ENCODE measurements at places on chromosomes 1 and 21.
A peak's percentile ranks its signal among the peaks of the same experiment; 100 is the strongest.

DNA sequence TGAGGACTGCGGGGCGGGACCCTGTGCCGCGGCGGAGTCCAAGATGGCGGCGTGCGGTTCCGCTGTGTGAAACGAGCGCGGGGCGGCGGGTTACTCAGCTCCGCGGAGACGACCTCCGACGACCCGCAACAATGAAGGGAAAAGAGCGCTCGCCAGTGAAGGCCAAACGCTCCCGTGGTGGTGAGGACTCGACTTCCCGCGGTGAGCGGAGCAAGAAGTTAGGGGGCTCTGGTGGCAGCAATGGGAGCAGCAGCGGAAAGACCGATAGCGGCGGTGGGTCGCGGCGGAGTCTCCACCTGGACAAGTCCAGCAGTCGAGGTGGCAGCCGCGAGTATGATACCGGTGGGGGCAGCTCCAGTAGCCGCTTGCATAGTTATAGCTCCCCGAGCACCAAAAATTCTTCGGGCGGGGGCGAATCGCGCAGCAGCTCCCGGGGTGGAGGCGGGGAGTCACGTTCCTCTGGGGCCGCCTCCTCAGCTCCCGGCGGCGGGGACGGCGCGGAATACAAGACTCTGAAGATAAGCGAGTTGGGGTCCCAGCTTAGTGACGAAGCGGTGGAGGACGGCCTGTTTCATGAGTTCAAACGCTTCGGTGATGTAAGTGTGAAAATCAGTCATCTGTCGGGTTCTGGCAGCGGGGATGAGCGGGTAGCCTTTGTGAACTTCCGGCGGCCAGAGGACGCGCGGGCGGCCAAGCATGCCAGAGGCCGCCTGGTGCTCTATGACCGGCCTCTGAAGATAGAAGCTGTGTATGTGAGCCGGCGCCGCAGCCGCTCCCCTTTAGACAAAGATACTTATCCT is 430 bp downstream of the RBM15 start:
- peaks cover 12% of the 10 kb centered on the region for H3K4me1 ChIP-seq
- DNase-seq, result peak; percentile 54
- H3K36me3 ChIP-seq, result peaks cover 38% of the 10 kb centered on the region
- H3K4me3 ChIP-seq, result peak overlapping the region; percentile 97

DNA sequence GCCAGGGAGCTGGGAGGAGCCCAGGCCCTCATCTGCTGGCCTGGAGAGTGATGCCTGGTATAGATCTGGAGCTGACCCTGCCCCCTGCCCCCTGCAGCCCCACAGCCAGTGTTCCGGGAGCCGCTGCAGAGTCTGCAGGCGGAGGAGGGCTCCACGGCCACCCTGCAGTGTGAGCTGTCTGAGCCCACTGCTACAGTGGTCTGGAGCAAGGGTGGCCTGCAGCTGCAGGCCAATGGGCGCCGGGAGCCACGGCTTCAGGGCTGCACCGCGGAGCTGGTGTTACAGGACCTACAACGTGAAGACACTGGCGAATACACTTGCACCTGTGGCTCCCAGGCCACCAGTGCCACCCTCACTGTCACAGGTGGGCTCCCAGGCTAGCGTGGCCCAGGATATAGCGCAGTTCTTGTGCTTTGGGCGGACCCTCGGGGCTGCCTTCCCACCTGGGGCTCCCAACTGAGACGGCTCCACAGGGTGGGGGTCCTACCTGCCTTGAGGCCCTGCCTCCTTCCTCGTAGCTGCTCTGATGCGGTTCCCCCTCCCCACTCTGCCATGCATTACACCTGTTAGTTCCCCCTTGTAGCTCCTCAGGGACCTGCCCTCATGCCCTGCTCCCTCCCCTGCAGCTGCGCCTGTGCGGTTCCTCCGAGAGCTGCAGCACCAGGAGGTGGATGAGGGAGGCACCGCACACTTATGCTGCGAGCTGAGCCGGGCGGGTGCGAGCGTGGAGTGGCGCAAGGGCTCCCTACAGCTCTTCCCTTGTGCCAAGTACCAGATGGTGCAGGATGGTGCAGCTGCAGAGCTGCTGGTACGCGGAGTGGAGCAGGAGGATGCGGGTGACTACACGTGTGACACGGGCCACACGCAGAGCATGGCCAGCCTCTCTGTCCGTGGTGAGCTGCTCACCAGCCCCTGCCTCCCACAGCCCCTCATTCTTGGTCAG is 98.7 kb downstream of the OBSCN start:
- H3K36me3 ChIP-seq, result no peaks in the 10 kb centered on the region
- no peak overlapping the region for H3K27ac ChIP-seq
- peak; percentile 3 for DNase-seq
- no peaks in the 10 kb centered on the region for H3K4me1 ChIP-seq
- no peak overlapping the region for H3K4me3 ChIP-seq

GRCh38 chr1:212497553-212497952 is 64.8 kb downstream of the NENF start:
- H3K4me1 ChIP-seq, result peaks cover 8% of the 10 kb centered on the region
- no peak overlapping the region for H3K4me3 ChIP-seq
- no peaks in the 10 kb centered on the region for H3K36me3 ChIP-seq
- H3K27me3 ChIP-seq, result no peaks in the 10 kb centered on the region
- DNase-seq, result no peak

GRCh38 chr1:63326473-63327380 is 4.4 kb downstream of the FOXD3 start:
- H3K36me3 ChIP-seq, result no peaks in the 10 kb centered on the region
- no peak overlapping the region for H3K4me3 ChIP-seq
- H3K4me1 ChIP-seq, result no peaks in the 10 kb centered on the region
- H3K27me3 ChIP-seq, result no peaks in the 10 kb centered on the region
- H3K27ac ChIP-seq, result no peak overlapping the region

DNA sequence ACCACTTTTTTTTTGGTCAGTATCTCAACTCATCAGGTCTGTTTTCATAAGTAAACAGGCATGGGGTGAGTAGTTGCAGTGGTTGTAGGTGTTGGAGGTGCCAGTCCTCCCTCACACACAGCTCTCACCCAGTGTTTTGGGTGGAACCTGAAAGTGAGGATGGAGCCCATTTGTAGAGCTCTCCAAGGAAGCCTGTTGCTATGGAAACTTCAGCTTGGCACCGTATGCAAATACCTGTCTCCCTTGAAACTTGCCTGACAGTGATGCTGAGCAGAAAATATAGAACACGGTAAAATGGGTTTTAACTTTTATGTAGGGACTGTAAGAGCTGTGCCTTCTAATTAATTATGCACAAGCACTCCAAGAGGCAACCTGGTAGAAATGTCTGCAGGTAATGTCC is 214.1 kb downstream of the AJAP1 start:
- no peak overlapping the region for H3K27ac ChIP-seq
- H3K4me3 ChIP-seq, result no peak overlapping the region
- H3K4me1 ChIP-seq, result no peaks in the 10 kb centered on the region
- H3K36me3 ChIP-seq, result no peaks in the 10 kb centered on the region
- DNase-seq, result no peak

- peak; percentile 77 for DNase-seq
- no peak overlapping the region for H3K27ac ChIP-seq
Observed at GRCh38 chr1:15994590-15995351, 9.3 kb upstream of the SRARP start.

DNA sequence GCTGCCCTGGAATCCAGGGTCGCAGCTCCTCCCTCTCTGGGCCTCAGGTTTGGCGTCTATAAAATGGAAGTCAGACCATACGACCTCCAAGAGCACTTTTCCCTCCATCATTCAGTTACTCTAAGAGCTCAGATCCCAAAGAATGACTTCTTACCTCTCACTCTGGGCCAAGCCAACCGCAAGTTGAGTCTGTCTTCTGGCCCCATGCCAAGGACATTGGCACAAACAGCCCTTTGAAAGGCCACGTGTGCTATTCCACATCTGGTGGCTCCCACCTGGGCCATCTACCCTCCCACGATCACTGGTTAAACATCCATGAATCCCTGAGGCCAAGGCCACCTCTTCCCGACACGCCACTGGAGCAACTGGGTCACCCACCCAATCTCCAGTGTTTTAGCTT is 12.4 kb downstream of the SLC2A7 start:
- DNase-seq, result no peak
- no peaks in the 10 kb centered on the region for H3K36me3 ChIP-seq
- H3K4me3 ChIP-seq, result no peak overlapping the region
- no peaks in the 10 kb centered on the region for H3K4me1 ChIP-seq
- peaks cover 13% of the 10 kb centered on the region for H3K27me3 ChIP-seq

DNA sequence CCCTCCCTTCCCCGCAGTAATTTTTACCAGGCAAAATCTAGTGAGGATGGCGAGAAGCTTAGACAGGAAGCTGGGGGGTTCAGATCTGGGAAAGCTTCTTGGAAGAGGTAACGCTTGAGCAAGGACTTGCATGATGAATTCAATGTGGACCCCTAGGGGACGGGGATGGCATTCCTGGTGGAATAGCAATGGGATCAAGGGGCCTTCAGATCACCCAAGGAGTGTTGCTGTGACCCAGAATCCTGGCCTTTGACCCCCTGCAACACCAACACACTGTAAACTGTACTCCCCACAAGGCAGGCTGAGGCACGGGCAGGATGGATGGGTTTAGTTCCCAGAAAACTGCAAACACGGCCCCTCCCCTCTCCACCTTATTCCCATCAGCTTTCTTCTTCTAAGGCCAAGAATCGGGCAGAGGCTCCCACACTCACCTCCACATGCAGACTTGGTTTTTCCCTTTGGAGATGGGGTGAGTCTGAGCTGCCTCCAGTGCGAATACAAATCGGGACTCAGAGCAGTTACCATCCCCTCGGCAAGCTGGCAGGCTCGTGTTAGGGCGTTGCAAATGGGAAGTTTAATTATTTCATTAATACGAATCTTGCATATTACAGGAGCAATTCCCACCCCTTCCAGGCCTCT is 20.1 kb downstream of the DISP3 start:
- no peaks in the 10 kb centered on the region for H3K36me3 ChIP-seq
- DNase-seq, result no peak
- H3K27ac ChIP-seq, result no peak overlapping the region
- H3K4me3 ChIP-seq, result no peak overlapping the region

DNA sequence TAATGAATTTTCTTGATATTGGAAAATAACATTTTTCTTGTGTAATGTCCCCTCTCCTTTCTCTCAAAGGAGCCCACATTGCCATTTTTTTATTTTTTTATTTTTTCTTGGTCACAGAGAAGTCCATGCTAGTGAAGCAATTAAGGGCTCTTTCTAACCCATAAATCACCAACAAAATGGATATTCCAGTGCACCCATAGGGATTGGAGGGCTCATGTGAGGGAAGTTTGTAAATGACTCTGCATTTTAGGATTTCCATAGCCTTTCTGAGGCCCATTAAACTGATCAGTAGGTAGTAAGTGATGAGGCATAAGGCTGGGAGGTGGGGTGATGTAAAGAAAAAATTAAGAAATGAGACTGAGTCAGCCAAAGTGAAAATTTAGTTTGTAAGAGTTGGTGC is 55.9 kb upstream of the JAK1 start:
- H3K27ac ChIP-seq, result no peak overlapping the region
- H3K4me1 ChIP-seq, result no peaks in the 10 kb centered on the region
- H3K27me3 ChIP-seq, result no peaks in the 10 kb centered on the region
- DNase-seq, result no peak
- no peaks in the 10 kb centered on the region for H3K36me3 ChIP-seq
- no peak overlapping the region for H3K4me3 ChIP-seq

DNA sequence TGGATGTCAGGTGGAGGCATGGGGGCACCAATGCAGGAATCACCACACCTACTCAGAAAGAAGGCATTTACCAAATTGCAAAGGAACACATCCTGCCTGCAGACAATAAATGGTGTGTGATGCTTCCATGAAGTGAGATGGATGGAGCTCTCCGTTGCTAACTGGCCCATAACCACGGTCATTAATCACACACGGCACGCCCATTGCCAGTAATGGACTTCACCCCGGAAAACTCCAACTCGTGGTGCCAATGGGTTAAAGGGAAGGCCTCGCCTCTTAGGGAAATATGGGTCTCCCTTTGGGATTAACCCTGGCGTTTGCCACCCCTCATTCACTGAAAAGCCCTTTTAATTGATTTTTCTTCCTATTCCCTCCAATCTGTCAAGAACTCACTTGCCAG is 443.1 kb upstream of the DAB1 start:
- DNase-seq, result no peak
- no peaks in the 10 kb centered on the region for H3K36me3 ChIP-seq
- H3K27ac ChIP-seq, result no peak overlapping the region

DNA sequence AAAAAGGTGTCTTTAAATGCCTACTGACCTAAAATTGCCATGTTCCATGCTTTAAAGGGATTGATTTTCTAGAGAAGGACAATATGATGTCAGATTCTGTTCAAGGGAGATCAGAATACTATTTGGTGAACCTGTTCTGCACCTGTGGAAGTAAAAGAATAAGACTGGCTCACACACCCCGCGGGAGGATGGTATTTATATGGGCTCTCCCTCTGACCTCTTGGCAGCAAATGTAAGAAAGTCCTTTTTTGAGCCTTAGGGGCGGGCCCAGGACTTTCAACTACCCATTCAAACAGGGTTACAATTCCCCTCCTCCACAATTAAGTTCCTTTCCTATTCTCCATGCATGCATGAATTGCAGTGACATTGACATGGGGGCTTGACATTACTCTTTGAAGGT is 42.1 kb downstream of the WASF2 start:
- H3K4me3 ChIP-seq, result no peak overlapping the region
- no peaks in the 10 kb centered on the region for H3K27me3 ChIP-seq
- peaks cover 8% of the 10 kb centered on the region for H3K36me3 ChIP-seq

- H3K27me3 ChIP-seq, result no peaks in the 10 kb centered on the region
- peaks cover 90% of the 10 kb centered on the region for H3K36me3 ChIP-seq
- no peak overlapping the region for H3K4me3 ChIP-seq
- H3K4me1 ChIP-seq, result peaks cover 91% of the 10 kb centered on the region
Observed at GRCh38 chr1:8016210-8016894, 9.8 kb downstream of the ERRFI1 start.

- no peaks in the 10 kb centered on the region for H3K36me3 ChIP-seq
- no peaks in the 10 kb centered on the region for H3K27me3 ChIP-seq
- peaks cover 3% of the 10 kb centered on the region for H3K4me1 ChIP-seq
- no peak overlapping the region for H3K4me3 ChIP-seq
Observed at GRCh38 chr1:231517076-231517475, 11.4 kb upstream of the TSNAX start.

- H3K36me3 ChIP-seq, result no peaks in the 10 kb centered on the region
- DNase-seq, result no peak
- H3K27ac ChIP-seq, result no peak overlapping the region
- no peak overlapping the region for H3K4me3 ChIP-seq
- H3K27me3 ChIP-seq, result no peaks in the 10 kb centered on the region
- no peaks in the 10 kb centered on the region for H3K4me1 ChIP-seq
Observed at GRCh38 chr1:197801684-197802083, 26.4 kb upstream of the DENND1B start.

DNA sequence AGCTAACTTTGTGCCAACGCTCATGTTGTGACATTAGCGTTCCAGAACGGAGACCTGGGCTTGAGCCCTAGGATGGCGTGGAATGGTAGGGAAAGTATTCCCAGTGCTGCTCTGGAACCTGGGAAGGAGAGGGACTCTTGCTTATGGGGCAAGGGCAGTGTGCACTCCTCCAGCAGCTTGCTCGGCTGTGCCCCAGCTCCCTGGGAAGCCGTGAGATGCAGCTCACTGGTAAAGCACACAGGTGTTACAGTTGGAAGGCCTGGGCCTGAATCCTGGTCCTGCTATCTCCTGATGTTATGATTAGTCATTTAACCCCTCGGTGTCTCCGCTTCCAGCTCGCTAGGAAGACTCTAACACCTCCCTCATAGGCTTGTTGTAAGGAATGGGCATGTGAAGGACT is 42.4 kb upstream of the EPHA8 start:
- H3K36me3 ChIP-seq, result peaks cover 38% of the 10 kb centered on the region
- no peaks in the 10 kb centered on the region for H3K4me1 ChIP-seq
- no peak for DNase-seq
- no peak overlapping the region for H3K4me3 ChIP-seq
- no peak overlapping the region for H3K27ac ChIP-seq
